ENCODE measurements at places on chromosomes 5 and 9.

- no peak for DNase-seq
Observed at GRCh38 chr5:41908374-41909079, 4.4 kb downstream of the RIMOC1 start.

DNA sequence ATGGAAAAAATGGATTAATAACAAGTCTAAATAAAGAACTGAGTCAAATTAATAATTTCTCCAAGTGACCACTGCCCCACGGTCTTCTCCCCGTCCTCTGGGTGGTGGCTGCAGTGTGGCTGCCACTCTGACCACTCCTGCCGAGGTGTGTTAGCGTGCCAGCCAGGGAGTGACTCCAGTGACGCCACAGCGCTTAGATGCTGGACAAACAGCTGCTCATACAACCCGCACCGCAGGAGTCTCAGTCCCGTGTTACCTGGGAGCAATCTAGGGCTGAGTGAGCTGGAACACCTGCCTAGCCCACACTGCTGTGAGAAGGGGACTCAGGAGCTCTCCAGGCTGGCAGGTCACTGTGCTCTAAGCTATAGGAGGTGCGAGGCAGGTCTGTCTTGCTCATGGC, 10.2 kb downstream of the MAPK9 start:
- no peak for DNase-seq

DNA sequence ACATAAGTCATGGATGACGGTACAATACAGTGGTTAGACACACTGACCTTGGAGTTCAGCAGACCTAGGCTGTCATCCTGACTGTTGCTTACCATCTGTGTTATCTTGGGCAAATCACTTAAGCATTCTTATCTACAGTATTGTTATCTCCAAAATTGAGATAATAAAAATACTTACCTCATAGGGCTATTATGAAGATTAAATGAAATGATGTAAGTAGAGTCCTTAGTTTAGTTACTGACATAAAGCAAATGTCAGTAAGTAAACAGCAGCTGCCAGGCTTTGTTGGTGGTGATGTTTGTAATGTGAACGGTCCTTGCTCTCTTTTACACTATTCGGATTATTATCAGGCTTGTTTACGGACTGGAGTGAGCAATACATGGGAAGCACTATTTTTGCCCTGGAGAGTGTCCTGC, 107.3 kb upstream of the DPYSL3 start:
- DNase-seq, result no peak

- DNase-seq, result peak; percentile 63
Observed at GRCh38 chr9:128456613-128457061, 831 bp downstream of the ODF2 start.

DNA sequence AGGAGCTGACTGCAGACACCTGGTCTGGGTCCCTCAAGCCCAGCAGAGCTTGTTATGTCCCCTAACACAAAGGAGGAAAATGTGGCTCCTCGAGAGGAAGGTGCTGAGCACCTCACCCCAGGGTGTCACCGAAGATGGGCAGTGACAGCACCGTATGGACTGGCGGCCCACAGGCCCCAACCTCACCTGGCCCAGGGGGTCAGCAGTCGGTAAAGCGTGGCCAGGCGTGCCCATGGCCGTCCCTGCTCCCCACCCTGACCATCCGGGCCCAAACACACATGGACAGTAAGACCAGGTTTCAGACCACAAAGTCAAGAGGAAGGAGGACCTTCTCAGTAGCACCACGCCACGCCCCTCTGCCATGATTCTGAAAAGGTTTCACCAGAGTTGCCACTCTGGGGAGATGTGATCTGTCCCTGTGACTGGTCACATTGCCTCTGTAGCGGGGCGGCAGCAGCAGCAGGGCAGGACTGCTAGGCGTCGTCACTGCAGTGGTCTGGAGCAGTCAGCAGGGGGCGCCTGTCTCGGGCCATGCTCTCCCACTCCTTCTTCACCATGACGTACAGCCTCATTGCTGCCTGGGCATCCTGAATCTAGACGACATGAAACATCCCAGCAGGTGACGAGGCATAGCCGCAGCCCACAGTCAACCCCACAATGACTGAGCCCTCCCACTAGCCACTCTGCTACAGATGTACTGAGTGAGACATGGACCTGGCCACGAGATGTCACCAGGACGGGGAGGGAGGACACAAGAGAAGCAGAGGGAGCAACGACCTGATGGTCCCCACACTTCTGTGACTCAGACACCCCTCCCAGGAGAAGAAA, 11.1 kb downstream of the REXO4 start:
- peak; percentile 81 for DNase-seq

DNA sequence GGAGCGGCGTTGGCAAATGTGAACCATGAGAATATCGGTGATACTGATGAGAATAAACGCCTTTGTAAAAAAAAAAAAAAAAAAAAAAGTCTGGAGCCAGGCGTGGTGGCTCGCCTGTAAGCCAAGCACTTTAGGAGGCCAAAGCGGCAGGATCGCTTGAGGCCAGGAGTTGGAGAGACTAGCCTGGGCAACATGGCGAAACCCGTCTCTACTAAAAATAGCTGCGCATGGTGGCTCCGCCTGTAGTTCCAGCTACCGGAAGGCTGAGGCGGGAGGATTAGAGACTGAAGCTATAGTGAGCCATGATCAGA, 425 bp upstream of the NFX1 start:
- no peak for DNase-seq

- no peak for DNase-seq
Observed at GRCh38 chr9:105751761-105752160, 57.4 kb downstream of the TMEM38B start.

DNA sequence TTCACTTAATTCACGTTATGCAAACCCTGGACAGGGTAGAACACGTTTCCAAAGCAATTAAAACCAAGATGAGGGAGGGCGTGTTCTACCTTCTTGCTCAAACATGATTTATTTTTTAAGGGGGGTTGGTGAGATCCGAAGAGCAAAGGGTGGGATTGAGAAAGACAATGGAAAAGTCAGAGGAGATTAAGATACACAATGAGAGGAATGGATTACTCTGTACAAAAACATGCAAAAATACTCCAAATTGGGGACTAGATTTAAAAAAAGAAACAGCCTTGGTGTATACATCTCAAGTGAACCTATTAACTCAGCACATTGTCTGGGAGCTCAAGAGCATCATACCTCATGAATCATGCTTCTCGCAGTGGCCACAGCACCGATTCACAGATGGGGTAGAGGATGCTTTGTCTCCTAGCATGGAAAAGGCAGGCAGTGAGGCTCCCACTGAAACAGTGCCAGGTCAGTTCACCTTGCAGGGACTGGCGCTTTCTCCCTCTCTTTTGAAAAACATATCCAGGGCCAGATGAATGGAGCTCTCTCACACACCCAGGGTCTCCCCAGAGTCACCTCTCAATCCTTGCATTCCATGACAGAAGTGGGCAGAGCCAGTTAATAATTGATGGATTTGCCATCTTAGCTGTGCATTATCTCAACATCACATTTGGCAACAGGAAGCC, 459.7 kb downstream of the BNC2 start:
- no peak for DNase-seq

DNA sequence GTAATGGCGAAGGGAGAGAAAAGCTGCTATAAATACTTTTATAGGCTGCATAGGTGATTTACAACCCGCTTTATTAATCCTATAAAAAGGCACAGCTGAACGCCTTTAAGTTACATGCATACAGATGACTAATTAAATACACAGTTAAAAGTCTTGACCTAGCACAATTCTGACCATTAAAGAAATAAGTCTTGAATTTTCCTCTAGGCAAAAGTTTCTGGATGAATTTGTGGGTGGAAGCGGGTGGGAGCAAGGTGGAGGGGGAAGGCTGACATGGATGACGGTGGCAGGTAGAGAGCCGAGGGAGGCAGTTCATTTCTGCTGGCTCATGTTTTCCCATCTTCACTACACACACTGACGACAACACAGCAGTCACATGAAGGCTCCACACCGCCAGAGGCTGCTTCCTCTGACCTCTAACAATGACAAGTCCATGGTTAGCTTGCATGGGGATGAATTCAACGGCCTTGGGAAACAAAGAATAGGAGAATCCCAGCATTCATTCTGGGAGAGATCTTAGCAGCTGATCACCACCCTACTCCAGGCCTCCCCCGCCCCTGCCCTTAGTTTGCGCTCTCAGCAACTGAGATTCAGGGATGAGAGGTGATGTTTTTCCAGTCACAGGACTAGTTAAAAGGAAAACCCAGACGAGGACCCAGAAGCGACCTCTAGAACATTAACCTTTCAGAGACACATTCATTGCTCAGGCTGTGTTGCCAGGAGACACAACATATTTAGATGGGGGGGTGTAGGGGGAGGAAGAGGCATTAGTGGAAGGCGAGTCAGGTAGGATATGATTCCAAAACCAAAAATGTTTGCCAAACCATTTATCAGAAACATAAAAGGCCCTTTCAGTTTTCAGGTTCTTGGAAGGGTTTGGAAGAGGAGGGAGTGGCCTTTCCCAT, 329.3 kb downstream of the PIK3R1 start:
- DNase-seq, result no peak

DNA sequence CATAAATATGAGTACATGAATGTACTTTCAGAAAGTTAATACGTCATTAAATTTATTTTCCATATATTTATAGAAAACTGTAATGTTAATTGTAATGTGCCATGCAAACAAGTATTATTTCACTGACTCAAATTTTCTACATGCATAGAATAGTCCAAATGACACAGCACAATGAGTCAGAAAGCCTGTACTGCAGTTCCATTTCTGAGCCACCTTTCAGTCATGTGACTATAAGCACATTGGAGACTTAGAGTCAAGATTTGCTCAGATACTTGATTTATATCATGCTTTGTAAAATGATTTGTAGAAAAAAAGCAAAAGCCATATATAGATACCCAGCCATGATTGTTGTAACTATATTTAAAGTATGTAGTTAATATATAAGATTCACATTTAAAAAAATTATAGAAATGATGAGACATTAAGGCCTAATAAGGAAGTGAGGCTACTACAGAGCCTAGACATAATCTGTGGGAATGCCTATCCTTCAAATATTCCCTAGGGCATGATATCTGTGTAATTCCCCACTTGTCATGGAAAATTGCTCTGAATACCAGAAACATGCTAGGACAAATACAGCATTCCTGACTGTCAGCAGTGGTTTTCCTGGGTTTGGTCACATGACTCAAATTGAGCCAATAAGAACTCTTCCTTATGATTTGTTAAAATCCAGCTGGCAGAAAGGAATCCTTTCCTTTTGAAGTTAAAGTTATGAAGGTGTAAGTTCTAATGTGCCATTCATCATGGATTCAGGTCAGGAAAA, 50.0 kb downstream of the PTPRD start:
- DNase-seq, result no peak

DNA sequence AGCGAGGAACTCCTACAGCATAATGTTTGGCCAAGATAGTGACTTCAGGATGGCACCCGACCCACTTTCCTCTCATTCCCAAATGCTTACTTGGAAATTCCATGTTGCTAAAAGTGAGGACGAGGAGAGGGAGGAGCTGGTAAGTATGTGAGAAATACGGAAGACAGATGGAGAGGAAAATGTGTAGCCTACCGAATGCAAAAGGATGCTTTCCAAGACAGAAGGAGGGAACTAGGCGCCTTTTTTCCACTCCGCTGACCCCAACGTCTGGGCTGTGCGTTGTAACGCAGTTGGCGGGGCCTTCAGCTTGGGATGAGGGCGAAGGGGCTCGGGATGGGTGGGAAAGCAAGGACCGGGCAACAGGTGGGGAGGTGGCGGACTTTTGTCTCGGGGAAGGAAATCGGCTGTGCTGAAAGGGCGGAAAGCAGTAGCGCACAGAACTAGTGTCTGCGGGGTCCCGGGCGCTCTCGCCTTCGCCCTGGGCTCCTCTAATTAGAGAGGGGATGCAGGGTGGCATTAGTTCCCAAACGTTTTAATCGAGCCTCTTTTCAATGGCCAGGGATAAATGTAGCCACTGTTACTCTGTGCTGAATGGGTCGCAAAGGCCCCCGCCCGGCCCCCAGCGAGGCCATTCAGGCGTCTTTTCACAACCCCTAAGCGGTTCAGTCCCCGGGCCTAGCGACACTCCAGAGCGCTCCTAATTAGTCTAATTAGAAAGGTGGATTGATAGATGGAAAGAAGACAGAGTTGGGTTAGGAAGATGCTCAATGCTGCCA, 12.6 kb downstream of the FOXD1 start:
- no peak for DNase-seq

GRCh38 chr5:135822286-135822685, 12.2 kb upstream of the SLC25A48 start:
- no peak for DNase-seq

DNA sequence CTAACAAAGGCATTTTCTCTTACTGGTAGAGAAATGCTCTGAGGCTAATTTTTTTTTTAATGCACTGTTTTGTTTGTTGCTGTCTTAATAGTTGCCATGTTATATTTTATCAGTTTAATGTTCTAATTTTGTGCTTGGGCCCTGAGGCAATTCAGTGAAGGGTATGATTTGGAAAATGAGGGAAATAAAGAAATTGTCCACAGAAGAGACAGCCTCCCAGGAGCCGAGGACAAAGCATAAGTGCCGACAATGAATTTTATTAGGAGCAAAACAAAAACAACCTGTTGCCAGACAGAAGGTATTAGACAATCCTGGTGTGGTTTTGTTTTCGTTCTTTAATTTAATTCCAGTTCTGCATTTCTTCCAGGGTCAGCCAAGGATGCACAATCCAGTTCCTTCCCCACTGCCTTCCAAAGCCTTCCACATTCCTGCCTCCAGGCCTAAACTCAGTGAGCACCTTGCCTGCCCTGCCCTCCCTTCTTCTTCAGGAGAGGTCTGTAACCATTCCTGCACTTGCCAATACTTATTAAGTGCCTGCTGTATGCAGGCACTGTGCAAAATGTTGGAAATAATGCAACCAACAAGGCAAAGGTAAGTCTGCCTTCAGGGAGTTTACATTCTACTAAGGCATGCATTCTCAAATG, 4.3 kb upstream of the TCOF1 start:
- DNase-seq, result no peak

GRCh38 chr5:116038817-116039216, 6.5 kb downstream of the ARL14EPL start:
- no peak for DNase-seq

GRCh38 chr5:128197896-128198522, 114.4 kb downstream of the SLC12A2 start:
- no peak for DNase-seq

DNA sequence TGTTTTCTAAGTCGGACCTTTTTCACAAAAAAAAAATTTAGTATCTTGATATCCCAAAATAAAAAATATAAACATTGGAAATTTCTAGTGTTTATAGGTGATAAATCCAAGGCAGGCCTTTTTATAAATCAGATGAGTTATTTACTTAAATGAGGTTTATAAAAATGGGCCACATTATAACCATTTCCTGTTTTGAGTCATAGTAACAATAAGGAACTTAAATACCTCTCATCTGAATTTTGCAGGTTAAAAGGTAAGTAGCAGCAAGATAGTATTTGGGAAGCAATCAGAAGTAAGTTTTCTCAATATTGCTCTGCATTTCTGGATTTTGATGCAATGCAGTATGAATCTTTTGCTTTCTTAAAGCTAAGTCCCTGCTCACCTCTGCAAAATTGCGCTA, 3.9 kb downstream of the SPTAN1 start:
- no peak for DNase-seq

DNA sequence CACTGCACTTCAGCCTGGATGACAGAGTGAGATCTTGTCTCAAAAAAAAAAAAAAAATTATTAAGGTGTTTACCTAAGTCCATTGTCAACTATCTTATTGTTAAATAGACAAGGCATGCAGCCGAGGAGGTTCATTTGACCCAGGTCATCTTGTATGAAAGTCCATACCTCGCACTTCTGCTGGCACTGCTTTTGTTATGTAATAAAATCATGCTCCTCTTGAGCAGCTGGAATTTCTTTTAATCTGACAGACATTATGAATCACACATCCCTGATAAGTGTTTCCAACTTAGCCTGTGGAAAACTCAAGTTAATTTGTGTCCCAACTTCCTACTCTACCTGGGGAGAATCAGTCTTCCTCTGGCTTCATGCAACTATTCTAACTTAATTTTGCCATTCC, 315.6 kb upstream of the KLF4 start:
- no peak for DNase-seq

- DNase-seq, result no peak
Observed at GRCh38 chr5:127358740-127359139, 68.1 kb downstream of the MEGF10 start.
